ENCODE measurements at places on chromosomes 16 and 17.

DNA sequence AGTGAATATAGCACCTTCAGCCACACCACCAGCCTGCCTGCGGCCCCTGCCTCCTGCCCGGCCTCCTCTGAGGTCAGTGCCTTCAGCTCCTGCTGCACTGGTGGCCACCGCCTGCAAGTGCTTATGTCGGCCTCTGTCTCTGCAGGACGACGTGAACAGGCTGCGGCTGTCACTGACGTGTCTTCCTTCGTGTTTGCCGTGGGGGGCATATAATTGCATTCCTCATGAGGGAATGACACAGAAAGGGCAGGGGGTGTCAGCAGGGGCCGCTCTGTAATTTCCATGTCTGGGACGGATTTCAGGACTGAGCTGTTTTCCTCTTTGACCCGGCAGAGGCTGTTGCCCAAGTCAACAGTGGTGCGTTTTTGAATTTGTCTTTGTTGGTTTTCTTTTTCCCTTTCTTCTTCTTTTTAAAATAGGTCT, 28.5 kb downstream of the CMIP start:
- DNase-seq, result no peak

DNA sequence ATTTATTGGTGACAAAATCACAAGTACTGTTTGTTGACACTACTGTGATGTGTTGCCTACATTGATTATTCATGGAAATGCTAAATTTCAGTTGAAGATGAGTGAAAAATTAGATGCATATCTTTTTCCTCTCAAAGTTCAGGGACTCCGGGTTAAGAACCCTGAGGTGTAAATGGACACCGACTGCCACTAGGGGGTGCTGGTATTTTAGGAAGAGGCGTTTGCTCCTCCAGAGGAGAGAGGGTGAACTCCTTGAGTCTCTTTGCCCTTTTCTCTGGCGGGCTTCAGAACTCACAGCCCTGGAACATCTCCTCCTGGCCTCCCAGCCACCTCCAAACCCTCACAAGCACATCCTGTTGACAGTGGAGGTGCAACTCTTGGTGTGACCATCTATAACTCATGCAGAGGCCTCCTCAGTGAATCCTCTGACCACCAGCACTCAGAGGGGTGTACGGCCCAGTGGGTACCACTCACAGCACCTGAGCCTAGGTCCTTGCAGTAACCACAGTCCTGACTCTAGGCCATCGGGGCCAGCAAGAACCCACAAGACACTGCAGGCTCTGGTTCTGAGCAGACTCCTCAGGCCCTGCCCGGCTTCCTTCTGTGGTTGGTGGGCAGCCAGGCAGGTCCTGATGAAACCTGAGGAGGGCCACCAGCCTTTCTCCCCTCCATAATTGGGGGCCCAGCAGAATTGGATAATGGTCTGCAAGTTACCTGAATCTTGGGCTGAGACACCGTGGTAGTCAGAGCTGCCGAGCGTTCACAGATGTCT, 26.2 kb upstream of the PIK3R5 start:
- no peak for DNase-seq

- peak; percentile 33 for DNase-seq
Observed at GRCh38 chr17:34171245-34171818, 83.8 kb upstream of the CCL2 start.

DNA sequence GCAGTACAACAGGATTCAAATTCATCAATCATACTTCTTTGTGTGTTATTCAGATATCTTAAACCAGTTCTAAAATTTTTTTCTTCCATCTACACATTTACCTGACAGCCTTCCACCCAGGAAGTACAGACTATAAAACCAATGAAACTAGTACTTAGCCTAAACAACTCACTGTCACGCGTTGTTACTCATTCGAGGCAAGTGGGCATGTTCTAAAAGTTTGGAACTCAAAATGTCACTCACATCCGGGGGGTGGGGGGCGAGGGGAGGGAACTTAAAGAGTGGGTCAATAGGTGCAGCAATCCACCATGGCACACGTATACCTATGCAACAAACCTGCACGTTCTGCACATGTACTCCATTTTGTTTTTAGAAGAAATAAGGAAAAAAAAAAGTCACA, 90.4 kb upstream of the PLEKHM1 start:
- no peak for DNase-seq

GRCh38 chr17:20989991-20990855, 52.6 kb downstream of the USP22 start:
- no peak for DNase-seq

DNA sequence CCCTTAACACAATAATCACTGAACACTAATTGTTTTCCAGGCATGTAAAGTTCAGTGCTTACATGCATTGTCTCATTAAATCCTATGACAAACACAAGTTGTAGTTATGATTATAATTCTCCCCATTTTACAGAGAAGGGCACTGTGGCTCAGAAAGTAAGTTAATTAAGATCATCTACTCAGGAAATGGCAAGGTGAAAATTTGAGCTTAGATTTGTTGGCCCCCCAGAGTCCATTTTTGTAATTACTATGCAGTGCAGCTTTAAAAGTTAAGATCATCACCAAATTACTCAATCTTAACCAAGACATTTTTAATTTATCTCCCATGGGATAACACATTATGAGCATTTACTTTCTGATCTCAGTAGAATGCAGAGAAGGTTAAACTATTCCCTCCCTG, 34.2 kb upstream of the CCL1 start:
- DNase-seq, result no peak

DNA sequence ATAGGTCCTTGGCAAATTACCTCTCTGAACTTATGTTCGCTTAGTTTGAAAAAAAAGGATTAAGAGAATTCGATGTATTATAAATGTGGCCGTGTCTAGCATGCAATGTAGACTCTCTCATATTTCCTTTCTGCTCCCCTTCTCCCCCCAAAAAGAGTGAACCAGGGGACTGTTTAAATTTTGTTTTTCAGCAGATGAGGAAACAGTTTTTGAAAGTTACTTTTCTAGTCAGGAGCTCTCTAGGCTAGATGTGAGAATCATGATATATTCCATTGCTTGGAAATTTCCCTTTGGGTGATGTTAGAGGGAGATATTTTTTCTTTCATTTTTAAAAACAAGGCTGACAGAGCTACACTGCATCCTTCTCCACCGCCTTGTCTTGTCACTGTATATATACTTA, 1.1 kb upstream of the CDC27 start:
- no peak for DNase-seq

DNA sequence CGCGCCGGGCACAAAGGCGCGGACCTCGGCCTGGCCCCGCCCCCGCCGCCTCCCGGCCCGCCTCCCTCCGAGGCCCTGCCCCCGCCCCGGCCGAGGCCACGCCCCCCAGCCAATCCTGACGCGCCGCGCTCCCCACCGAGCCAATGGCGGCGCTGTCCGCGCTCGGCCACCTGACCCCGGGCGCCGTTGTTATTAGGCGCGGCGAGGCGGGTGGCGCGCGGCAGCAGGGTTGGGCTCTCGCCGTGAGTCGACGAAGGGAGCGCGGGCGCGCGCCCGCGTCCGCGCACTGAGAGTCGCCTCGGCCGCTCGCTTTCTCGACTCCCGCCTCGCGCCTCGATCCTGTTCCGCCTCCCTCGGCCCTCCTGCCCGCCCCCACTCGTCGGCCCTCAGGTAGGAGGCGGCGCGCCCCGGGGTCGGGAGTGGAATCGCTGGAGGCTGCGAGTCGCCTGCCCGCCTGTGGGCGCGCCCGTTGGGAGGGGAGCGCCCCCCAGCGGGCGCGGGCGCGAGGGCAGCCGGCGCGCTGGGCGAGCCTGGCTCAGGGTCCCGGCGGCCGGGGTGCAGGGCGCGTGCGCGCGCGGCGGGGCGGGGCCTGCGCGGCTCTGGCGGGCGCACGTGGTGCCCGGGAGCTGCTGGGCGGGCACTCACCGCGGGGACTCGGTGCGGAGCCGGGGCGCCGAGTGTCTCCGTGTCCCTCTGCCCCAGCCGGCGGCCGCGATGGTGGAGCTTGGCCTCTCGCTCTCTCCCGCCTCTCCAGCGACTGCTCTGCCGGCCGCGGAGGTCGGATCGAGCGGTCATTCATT, 405 bp upstream of the CBLN1 start:
- peak; percentile 47 for DNase-seq

- no peak for DNase-seq
Observed at GRCh38 chr16:74304835-74305176, 8.2 kb downstream of the PSMD7 start.

GRCh38 chr17:29326023-29326813, 32.3 kb upstream of the NUFIP2 start:
- no peak for DNase-seq

DNA sequence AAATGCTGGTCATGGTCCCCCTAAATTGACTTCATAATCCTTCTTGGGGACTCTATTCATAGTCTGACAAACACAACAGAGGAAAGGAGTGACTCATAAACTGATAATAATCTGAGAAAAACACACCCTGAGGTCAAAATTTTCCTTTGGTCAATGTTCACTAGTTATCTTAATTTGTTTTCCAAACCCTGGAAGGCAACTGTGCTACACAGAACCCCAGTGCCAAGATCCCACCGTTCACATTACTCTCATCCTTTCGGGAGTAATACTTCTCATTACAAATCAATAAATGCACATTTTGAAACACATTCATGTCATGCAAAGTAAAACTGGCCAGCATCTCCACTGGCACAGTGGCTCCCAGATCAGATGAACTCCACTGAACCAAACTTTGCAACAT, 23.2 kb downstream of the COIL start:
- no peak for DNase-seq

GRCh38 chr16:56941092-56941491, 9.2 kb downstream of the HERPUD1 start:
- DNase-seq, result no peak

- DNase-seq, result no peak
Observed at GRCh38 chr17:68052810-68053209, 17.3 kb downstream of the KPNA2 start.

DNA sequence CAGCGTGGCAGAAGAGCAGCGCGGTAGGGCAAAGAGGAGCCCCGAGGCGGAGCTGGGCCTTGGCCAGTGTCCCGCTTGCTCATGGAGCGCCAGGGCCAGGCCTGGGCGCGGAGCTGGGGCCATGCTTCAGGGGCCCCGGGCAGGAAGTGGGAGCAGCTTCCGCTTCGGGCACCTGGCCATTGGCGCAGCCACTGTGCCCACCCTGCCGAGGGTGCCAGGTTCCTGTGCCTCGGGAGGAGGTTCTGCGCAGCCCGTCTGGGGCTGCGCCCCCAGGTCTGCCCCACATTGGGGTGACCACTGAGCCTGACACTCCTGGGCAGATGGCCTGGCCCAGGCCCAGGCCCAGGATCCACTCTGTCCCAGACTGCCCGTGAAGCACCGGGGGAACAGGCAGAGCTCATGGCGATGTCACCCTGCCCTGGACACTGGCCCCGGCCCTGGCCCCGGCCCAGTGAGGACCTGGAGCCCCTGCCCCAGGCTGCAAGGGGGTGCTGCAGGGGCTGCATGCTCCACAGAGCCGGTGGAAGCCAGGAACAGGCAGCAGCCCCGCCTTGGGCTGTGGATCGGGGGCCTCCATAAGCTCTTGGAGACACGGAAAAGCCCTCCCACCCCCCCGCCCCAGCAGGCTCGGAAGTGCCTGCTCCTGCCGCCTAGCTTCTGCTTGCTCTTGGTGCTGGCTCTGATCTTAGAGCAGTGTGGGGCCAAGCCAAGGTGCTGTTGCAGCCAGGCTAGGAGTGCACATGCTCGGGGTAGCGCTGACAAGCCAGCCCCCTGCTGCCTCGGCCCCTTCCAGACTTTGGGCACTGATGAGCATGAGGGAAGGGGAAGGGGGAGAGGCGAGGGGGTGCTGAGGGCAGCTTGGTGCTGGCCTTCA, 35.9 kb upstream of the FOXJ1 start:
- DNase-seq, result no peak

DNA sequence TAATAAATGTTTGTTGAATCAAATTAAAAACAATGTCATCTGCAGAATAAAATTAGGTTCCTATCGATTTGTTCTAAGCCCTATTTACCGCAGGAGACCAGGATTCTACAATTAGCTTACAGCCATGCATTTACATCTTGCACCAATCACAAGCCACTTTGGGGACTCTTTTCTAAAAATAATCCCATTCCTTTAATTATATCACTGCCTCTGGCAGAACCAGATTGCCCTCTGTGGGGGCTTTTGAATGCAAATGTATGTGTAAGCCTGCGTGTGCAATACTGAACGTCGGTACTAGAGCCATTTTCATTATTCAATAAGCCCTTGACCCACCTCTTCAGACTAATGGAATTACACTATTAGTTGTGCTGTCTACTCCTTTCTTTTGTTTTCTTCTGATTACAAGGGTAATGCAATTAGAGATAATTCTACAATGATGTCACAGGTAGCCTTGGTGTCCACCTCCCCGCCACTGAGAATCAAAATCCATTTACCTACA, 391.3 kb upstream of the XYLT1 start:
- no peak for DNase-seq

GRCh38 chr17:5582209-5583185, 1.8 kb downstream of the NLRP1 start:
- DNase-seq, result no peak

- DNase-seq, result no peak
Observed at GRCh38 chr16:30888856-30889499, 4.9 kb downstream of the BCL7C start.

GRCh38 chr16:81107511-81107910, 11.3 kb upstream of the GCSH start:
- DNase-seq, result no peak

DNA sequence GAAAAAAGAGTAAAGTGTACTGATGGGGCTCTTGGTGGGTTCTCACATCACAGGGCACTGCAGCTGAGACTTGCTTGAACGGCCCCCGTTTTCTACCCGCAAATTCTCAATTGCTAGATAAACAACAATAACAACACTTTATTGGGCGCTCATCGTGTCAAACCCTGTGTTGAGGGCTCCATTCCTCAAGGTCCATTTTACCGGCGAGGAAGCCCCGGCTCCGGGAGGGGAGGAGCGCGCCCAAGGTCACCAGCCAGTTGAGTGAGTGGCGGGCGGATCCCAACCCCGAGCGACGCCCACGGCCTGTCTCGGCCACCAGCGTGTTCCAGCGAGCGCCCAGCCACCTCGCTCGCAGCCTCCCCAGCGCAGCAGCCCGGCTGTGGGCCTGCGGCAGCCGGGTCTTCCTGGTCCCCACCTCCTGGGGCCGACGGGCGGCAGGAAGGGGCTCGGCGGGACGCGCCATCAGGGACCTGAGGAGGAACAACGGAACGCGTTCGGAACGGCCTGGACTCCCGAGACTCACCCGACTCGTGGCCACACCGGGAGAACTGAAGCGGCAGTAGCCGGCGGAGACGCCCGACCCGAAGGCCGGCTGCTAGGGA, 373 bp downstream of the CMC2 start:
- peak; percentile 59 for DNase-seq

DNA sequence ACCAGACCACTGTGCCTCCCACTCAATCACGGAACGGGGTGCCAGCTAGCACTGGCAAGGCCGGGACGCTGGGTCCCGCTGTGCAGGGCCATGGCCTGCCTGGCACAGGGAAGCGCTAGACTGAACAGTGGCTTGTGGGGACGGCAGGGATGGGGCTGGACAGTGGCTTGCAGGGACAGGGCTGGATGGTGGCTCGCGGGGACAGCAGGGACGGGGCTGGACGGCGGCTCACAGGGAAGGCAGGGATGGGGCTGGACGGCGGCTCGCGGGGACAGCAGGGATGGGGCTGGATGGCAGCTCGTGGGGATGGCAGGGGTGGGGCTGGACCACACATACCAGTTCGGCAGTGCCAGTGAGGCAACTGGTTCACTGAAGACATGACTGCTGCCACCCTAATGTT, 32.6 kb downstream of the LMF1 start:
- DNase-seq, result no peak
